ENCODE measurements at places on chromosomes 4 and X.

DNA sequence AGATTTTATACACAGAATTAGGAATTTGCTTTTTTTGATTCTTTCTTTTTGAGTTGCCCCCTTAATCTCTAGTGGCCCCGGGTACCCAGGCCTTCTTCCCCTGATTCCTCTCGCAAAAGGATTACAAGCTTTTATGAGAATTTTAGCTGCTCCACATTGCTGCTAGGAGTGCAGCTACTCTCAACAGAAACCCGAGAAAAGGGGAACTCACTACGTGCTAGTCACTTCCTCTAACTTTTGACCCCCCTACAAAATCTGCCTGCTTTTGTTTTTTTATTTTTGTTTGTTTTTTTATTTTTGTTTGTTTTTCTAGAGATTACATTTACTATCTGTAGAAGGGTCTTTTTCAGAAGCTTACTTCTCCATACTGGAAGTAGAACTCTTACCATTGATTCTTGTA lies 64.1 kb downstream of the ZNF81 start:
- DNase-seq, result no peak

GRCh38 chr4:177047851-177048174 lies 255.1 kb upstream of the VEGFC start:
- DNase-seq, result no peak

GRCh38 chrX:97234471-97235081 lies 350.9 kb downstream of the RPA4 start:
- DNase-seq, result no peak

DNA sequence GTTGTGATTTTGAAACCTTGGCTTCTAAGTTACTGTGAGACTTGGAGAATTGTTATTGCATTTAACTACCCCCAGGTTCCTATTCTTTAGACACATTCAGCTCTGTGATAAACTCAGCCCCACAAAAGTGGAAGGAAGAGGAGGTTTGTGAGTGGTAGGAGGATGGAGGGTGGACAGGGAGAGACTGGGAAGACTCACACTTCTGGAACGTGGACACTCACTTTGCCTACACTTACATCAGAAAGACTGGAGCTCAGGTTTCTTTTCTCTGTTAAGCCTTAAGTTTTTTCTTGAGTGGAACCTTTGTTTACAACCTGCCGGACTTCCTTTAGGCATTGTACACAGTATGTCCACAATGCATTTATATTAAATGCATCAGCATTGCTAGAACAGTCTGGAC lies 99.0 kb downstream of the AREG start:
- DNase-seq, result no peak

DNA sequence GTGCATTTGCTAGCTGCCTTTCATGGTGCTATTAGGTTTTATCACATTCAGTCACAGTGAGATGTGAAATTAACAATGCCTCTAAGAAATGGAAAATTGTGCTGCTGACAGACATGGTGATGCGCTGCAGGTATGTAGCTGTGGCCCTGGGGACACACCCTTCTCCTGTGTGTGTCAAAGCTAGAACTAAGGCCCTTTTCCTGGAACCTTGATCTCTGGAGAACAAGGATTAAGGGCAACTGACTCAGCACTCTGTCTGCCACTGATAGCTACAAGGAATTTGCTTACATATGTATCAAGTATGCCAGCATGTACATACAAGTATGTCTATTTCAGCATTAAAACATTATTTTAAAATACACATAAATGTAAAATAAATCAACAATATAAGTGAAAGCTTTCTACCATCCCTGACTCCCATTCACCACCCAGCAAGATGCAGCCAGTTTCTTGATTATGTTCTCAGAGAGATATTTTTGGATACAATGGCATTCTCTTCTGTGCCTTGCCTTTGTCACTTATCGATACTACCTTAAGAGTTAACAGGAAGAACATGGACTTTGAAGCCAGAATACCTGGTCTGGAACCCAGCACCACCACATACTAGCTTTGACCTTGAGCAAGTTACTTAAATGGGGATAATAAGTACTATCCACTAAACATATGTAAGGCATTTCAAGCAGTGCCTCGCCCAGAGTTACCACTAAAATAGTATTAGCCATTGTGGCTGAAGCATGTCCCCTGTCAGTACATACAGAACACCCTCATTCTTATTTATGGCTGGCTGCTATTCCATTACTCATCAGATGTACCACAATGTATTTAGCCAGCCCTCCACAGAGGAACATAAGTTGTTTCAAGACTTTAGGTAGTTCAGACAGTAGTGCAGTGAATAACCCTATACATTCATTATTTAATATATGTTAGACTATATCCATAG lies 68.5 kb downstream of the NPNT start:
- DNase-seq, result no peak

DNA sequence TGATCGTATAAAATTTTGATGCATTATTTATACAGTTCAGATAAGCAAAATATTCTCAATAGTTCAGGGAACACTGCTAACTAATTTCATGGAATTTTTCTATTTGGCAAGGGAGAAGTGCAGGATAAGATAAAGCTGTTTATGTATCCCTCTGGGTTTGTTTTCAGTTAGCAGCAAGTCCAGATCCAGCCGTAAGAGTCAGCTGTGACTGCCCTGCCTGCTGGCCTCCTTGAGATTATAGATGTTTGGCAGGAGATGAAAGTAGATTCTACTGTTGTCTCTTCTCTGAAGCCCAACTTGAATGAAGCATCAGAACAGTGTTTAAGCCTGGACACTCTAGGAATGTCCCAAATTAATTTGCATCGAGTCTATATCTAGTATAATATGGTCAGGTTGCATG lies 29.5 kb downstream of the ANTXR2 start:
- DNase-seq, result no peak

GRCh38 chr4:54118850-54119589 lies 19.1 kb downstream of the GSX2 start:
- no peak for DNase-seq

DNA sequence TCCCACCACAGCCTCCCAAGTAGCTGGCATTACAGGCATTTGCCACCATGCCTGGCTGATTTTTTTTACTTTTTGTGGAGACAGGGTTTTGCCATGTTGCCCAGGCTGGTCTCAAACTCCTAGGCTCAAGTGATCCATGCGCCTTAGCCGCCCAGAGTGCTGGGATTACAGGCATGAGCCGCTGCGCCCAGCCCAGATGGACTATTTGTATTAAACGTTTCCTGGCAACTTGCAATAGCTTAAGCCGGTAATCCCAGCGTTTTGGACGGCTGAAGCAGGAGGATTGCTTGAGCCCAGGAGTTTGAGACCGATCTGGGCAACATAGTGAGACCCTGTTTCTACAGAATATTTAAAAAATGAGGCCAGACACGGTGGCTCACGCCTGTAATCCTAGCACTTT lies 18.4 kb downstream of the UBE2K start:
- DNase-seq, result no peak
